ENCODE measurements at places on chromosomes 5 and 9.

- no peak for DNase-seq
Measured at GRCh38 chr9:89409466-89409865, 88.4 kb downstream of the SEMA4D start.

DNA sequence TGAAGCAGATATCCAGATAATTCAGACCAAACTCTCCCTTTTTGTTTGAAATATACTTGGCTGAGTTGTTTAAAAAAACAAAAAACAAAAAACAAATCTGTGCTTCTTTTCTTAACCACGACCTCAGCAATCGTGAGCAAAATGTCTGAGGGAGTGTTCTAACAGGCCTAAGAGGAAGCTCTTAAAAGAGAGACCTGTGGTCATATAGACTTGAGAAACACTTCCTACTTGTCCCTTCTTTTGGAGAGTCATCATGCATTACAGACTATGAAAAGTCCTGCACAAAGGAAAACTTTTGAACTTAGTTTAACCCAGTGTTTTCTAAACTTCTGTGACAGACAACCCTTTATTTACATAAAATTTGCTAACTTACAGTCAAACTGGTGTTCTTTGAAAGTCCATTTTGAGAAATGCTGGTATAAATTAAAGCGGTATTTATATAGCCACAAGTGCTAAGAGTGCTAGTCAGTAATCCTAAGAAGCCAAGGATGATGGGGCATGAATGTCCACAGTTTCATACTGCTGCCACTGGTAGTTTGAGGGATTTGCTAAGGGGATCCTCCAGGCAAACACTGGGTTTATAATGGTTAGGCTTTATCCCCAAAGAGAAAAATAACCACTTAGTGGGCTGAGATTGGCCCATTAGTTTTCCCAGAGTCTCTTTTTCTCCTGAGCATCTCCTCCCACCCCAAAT lies 199.8 kb downstream of the LRRC70 start:
- DNase-seq = no peak

- no peak for DNase-seq
Measured at GRCh38 chr9:135666534-135667462, 3.7 kb downstream of the LCN9 start.

- no peak for DNase-seq
Measured at GRCh38 chr9:111605041-111605559, 5.7 kb upstream of the PTGR1 start.

DNA sequence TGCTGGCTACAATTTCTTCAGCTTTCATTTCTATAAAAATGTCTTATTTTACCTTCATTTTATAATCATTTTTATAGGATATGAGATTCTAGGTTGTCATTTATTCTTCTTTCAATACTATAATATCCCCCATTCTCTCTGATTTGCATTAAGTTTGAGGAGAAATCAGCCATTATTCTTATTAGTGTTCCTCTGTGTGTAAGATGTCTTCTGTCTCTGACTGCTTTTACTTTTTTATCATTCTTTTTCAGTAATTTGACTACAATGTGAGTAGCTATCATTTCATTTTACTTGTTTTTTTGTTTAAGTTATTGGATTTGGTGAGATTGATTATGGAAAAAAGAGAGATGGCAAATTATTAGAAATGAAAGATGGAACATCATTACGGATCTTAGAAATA lies 13.6 kb upstream of the SREK1 start:
- no peak for DNase-seq

GRCh38 chr5:122501089-122501435 lies 189.0 kb downstream of the SNCAIP start:
- DNase-seq = no peak

DNA sequence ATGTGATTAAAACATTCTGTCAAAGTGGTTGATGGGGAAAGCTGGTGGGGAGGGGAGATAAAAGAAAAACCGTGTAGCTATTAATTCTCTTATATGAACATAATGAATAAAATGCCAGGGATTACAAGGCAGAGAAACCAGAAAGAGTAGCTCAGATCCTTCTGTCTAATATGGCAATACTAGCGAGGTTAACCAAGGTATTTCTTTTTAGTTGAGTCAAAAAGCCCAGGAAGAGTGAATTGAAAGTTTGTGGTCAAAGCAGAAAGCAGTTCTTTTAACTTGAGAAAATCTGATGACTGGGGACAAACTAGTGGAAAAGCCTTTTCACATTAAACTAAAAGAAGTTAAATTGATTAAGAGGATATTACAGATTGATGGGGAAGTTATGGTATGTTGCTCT lies 76.0 kb downstream of the ERBIN start:
- DNase-seq = no peak

DNA sequence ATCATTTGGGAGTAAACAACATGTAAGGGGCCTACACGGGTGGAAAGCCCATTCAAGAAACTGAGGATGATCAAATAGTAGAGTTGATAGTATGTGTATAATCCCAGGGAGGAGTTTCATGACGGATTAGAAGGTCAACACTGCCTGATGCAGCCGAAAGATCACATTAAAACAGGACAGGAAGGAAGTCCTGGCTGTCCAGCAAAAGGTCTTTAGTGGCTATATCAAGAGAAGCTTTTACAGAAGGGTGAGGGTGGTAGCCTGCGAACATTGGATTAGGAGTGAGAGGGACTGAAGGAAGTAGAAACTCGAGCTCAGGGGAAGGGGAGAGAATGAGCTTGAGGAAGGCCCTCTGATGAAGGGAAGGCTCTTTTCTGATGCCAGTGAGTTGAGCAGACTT lies 36.0 kb downstream of the DOCK8 start:
- DNase-seq = no peak

DNA sequence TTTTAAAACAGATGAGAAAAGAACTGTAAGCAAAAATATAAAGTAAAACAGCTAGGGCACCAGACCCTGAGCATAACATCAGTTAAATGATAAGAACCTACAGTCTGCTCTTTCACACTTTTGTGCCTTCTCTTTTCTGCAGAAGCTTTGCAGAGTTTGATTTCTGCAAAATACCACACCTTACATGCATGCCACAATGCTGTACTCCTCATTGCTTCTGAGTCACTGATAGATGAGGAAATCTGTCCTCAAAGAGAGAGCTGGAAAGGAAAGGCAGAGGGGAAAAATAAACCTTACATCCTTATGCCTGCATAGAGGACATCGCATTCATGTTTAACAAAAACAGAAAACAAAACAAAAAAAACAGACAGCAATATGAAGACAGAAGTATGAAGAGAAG lies 142.9 kb downstream of the ATPSCKMT start:
- DNase-seq = no peak

- no peak for DNase-seq
Measured at GRCh38 chr5:31317665-31318064, 124.2 kb downstream of the CDH6 start.

- peak; percentile 59 for DNase-seq
Measured at GRCh38 chr9:13033959-13034693, 245.4 kb downstream of the MPDZ start.

DNA sequence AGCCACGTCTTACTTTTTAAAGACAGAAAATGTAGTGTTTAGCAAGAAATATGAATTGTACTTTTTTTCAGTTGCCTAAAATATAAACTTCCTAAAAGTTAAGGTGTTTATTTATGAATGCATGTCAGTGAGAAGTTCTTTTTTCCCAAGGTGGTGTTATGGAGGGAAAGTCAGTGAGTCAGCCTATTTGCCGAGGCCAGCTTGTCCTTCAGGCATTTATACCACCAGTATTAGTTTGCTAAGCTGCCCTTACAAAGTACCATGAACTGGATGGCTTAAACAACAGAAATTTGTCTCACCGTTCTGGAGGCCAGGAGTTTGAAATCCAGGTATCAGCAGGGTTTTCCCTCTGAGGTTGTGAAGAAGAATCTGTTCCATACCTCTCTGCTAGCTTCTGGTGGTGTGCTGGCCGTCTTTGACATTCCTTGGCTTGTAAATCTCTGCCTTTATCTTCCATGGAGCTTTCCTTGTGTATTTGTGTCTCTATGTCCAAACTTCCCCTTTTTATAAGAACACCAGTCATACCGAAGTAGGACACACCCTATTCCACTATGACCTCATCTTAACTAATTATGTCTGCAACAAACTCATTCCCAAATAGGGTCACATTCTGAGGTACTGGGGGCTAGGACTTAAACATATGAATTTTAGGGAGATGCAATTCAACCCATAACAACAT lies 38.4 kb downstream of the PRKACG start:
- DNase-seq = no peak

- no peak for DNase-seq
Measured at GRCh38 chr9:82940376-82940775, 122.6 kb downstream of the RASEF start.

GRCh38 chr5:140246378-140247122 lies 56.4 kb downstream of the PFDN1 start:
- DNase-seq = no peak

DNA sequence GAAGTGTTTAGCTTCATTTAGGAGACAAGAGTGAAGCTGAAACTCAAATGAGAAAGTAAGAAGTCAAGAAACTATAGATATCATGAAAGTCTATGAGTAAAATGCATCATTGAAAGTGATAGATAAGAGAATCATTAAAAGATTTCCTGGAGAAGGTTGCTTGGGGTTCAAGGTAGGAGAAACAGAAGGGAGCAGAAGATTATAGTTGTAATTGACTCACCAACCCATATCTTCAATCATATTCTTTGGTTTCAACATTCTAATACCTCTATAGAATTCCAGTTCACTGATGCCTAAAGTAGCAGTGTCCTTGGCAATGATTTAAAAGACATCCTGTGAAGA lies 365.7 kb upstream of the RIOK2 start:
- no peak for DNase-seq

- peak; percentile 44 for DNase-seq
Measured at GRCh38 chr9:7799234-7799943, at the start of gene DMAC1. TSS of gene DMAC1 (minus strand) at chr9:7799778. CDS start at chr9:7799734, 44 bp downstream.

DNA sequence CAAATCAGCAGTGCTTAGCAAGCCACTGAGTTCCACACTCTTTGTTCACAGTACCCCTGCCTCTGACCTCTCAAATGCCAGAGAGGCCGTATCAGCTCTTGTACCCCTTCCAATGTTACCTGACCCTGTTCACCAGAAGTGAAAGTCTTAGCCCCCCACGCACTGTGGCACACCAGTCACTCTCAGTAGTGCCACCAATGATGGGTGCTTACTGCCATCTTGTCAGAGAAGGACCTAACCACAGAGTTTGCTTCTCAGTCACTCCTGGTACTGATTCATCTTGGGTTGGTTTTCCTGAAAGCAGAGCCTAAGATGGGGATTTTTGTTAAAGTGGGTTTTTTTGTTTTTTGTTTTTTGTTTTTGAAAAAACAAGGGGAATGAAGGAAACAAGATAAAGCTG lies 28.8 kb upstream of the PANK3 start:
- DNase-seq = no peak

DNA sequence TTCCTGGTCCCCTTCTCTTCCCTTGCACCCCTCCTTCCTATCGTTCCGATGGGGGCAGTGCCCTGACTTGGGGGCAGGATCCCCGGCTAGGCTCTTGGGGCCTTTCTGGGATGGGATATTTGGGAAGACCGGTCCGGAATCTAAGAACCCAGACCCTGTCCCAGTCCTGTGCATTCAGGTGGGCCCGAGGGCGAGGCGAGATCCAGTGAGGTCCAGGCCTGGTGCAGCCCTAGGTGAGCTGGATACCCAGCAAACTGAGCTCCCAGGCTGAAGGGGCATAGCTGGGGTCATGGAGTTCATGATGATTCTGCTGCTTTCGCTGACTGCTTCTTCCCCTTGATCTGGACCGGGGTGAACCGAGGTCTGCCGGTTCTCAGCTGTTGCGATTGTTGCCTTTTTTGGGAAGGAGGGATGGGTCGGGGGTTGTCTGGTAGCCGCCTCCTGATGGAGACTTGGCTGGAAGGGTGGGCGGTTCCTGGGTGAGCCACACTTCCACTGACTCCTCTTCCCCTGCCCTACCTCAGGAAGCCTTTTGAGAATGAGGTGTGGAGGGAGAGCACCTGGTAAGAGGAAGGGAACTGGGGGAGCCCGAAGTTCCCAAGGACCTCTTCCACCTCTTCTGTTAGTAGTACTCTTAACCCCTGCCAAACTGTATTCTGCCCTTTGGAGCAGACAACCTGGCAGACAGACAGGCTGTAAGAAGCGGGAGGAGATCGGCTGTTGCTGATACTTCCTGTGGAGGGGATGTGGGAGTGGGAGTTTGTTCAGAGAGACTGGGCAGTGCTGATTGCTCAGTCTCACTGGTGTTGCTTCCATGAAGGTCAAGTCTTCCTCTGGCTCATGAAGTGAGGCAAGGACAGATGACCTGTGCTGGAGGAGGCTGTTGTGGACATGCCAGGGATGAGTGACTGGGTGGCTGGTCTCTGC lies 1.0 kb downstream of the LRRC8A start:
- no peak for DNase-seq

GRCh38 chr9:33498387-33498786 lies 24.7 kb upstream of the NOL6 start:
- no peak for DNase-seq

DNA sequence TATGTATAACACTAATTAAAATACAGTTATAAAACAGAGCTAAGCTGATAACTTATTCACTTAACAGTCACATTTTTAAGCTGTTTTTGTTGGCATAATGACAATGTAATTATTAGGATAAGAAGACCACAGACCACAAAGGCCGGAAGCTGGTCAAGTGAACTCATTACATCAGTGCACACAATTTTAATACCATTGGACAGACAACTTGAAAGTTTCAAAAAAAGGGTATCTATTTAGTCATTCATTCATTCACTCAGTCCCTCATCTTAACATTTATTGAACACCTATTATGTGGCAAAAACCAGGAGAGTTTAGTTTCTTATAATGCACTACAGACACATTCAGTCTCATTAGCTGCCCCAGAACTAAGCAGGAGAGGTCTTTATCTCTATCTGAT lies 11.6 kb downstream of the ERP44 start:
- no peak for DNase-seq

DNA sequence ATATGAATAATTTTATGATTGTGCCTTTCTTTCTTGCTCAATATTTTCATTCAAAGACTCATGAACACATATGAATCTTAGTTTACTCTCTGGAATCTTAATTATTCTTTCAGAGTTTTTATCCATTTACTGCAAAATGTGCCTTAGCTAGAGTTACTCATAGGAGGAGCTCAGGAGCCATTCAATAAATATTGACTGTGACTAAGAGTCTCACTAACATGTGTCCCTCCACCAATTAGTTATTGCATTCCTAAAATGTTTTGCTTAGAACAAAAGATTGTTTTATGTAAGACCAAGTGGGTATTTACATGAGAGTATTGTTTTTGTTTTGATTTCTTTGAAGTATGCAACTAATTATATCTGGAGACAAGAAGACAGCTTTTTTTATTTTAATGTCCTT lies 218.4 kb upstream of the MAST4 start:
- no peak for DNase-seq

- no peak for DNase-seq
Measured at GRCh38 chr5:71836559-71837112, 117.6 kb downstream of the CARTPT start.

- no peak for DNase-seq
Measured at GRCh38 chr9:116154334-116154975, 864 bp downstream of the PAPPA start.

GRCh38 chr9:75147638-75148037 lies 59.3 kb downstream of the OSTF1 start:
- no peak for DNase-seq

GRCh38 chr5:174057206-174057605 lies 11.7 kb downstream of the NSG2 start:
- DNase-seq = no peak

GRCh38 chr5:147154809-147155208 lies 80.0 kb upstream of the STK32A start:
- DNase-seq = no peak

- no peak for DNase-seq
Measured at GRCh38 chr5:103108086-103108485, 11.9 kb downstream of the GIN1 start.

- DNase-seq = no peak
Measured at GRCh38 chr5:73673161-73673591, 47.2 kb downstream of the ARHGEF28 start.

Data from amygdala (tissue), 56 donors.